ENCODE measurements at places on chromosomes 2 and 18. TPM values are rescaled to one million over a fixed set of nuclear protein-coding genes. Genes with fewer than 3 reads are reported as not detected.

DNA sequence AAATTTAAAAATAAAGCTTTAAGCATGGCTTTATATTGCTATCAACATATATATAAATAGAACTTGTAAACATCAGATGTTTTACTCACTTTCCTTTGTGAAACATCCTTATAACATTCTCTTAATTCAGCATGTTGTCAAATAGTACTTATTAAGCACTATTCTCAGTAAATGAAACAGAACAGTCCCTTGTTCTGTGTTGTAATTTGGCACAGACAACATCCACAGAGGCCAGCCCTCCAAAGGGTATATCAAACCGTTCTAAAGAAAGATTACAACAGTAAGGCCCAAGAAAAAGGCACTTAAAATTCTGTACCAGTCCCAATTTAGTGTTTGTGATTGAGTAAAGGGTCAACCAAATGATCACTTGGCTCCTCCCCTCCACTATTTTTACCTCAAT is 46.0 kb downstream of the GAREM1 start:
- no peak for DNase-seq

CHRND gene
- not detected for polyA plus RNA-seq

AFG3L2 gene
- polyA plus RNA-seq: 34.6 TPM

HOXD8 gene
- not detected for polyA plus RNA-seq

All from CD4-positive, alpha-beta memory T cell (primary cell).